ENCODE measurements at places on chromosomes 7 and 10.

DNA sequence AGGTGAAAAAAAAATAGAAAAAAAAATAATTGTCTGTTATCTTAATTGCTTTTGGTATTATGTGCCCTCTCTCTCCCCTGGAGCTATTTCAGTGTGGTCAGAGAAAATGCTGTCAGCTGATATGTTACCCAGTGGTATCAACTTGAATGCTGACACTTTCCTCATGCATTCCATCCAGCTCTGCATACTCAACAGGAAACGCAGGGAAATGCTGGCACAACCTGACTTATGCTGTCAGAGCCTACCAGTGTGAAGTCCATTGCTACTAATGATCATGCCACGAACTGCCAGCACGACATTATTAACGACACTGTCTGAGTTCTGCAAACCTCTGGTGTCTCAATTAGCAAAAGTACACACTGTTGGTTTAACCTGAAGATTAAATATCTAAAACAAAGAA, 182.8 kb downstream of the ZWINT start:
- no peak for DNase-seq

GRCh38 chr7:108372618-108373017, 83.6 kb downstream of the NRCAM start:
- no peak for DNase-seq

DNA sequence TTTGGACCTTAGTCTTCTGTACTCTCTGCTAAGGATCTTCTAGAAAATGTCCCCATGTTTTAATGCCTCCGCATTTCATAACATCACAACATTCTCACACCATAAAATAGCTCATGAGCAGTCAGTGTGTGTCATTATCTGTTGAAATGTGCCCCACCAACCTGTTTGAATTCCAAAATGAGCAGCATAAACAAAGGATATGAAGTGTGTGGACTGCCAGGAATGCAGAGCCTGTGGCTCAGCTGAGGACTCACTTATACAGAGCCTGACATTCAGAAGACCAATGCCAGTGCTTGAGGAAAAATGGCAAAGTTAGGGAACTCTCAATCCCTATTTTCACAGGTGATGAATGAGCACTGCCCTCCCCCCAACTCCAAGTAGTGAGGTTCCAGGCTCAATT, 621.4 kb downstream of the POM121L12 start:
- no peak for DNase-seq

DNA sequence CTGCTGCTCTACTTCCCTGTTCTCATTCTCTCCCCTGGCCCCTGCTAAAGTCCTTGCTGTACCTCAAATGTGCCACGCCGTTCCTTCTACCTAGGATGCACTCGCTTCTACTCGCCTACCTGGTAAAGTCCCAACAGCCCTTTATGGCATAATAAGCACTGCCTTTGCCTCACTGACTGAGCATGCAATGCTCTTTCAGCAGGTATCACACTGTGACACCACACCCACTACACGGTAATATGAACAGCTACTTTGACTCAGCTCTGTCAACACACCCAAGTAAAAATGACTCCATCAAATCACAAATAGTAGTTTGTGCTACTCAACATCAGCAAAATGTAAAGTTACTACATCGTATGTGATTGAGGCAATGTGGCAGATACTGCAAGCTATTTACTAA, 37.6 kb downstream of the FAM204A start:
- no peak for DNase-seq

DNA sequence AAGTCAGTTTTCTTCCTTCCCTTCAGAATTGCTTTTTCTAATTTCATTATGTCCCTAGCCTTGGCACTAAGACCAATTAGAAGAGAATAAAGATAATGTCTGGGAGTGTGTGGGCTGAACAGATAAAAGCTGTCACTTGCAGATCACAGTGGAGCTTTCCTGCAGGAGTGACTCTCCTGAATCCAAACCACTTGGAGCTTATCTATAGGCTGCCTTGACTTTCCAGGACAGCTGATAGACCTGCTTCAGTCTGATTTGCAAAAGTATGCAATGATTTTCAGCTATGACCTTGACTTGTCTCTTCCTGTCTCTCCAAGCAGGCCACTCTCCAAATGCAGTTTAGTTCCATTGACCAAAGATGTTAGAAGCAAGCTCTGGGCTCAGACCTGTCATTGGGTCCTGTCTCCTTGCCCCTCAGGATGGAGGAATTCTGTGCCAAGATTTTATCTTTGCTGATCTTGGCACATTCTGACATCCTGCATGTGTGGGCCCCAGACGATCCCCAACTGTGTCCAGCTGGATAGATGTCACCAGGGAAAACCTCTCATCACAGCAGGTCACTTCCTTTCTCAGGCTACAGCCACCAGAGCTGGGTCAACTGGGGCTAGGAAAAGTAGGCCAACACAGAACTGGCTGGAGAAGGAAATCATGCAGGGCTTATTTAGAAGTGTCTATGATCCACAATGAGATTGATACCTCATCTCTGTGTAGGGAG, 120.9 kb upstream of the ZNF438 start:
- DNase-seq, result no peak

DNA sequence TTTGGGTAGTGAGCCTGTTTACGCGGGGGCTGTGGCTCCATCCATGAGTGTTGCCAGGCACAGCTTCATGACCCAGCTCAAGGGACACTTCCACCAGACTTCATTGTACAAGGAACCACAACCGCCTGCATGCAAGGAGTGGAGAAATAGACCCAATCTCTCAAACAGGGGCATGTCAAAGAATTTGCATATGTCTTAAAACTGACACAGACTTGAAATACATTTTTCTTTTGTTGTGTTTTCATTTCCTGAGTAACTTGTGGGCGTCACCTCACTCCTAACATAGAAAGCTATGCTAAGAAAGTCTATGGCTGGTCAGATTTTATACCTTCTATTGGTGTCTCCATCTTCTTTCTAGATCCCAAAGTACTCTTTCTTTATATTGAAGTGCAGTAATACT, 266.2 kb upstream of the RNF32 start:
- no peak for DNase-seq

- DNase-seq, result no peak
These were observed 5.1 kb downstream of the UNC5B start for GRCh38 chr10:71217266-71218045.

GRCh38 chr7:122412883-122413282, 108.3 kb upstream of the FEZF1 start:
- no peak for DNase-seq

DNA sequence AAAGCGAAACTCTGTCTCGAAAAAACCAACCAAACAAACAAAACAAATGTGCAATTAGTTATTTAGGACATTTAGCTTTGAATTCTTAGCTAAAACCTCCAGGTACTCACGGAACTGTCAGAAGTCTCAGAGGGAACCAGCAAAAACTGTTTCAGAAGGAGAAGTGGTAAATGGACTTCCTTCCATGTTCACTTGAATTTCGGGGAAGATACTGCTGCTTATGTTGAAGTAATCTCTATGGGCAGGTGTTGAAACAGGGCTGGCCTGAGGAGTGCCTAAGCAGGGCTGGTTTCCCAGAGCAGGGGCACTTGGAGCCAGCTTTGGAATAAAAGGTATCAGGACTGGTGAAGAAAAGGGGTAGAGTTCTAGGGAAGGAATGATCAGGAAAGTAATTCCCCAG, 2.4 kb upstream of the EXOC6 start:
- no peak for DNase-seq

DNA sequence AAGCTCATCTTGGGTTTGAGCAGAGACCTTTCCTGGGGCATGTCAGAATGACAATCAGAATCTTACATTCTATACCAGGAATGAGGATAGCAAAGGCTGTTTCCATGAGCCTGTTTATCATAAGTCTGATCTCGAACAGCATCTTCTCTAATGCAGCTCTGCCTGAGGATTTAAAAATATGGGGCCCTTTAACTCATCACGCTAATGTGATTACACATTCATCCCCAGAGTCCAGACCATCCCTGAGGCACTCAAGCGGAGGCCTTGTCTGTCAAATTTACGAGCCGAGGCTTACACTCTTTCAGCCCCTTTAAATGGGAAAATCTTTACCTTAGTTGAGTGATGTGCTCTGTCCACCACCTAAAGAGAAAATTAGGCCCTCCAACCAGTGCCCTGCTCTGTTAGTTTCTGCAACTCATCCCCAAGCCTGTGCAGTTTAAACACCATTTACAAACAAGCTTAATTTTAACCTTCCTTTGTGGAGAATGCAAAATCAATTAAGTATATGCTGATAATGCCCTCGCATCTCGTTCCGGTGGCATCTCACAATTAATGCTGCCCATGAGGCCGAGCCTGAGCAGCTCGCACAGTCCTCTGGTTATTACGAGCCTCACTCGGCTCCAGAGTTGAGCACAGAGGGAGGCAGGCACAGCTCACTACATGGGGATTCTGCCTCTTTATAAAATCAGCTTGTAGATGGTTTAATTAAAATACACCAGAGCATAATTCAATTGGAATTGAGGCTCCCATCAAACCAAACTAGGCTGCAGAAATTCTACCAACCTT, 16.0 kb downstream of the CHST15 start:
- no peak for DNase-seq

- DNase-seq, result no peak
These were observed 114.0 kb upstream of the TCF7L2 start for GRCh38 chr10:112835944-112836451.

DNA sequence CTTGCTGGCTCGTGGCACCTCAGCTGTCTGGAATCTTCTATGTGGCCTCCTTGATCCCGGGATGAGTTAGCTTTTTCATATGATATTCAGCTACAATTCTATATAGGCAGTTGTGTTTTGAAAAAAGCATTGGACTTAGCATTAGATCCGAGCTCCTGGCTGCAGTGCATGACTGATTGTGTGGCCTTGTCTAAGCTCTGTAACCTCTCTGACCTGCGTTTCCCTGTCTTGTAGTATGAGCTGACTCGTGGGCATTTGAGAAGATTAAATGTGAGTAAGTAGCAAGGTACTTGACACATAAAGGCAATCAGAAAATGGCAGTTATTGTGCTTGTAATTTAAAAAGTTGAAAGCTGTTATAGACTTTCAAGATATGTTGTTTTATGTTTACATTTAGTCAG, 85.9 kb downstream of the CCNY start:
- no peak for DNase-seq
